ENCODE measurements at places on chromosomes 4 and X.

DNA sequence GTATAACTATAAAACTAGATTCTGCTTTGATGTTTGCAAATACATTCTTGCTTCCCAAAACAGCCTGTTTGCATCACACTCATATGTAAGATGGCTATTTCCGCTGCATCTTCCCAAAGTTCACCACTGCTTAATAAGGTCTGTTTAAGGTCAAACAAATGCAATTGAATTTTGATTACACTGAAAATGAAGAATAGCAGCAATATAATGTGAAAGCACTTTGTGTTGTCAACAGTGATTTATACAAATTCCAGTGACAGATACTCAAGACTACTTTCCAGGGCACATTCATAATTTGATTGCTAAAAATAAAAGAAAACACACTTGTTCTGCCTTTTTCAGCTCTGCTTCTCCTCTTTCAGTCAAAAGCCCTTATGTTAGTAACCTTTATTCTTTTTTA is 8.1 kb upstream of the PGAM4 start:
- no peak for DNase-seq

- no peak for DNase-seq
Measured at GRCh38 chr4:188130355-188130754, 8.9 kb upstream of the TRIML1 start.

DNA sequence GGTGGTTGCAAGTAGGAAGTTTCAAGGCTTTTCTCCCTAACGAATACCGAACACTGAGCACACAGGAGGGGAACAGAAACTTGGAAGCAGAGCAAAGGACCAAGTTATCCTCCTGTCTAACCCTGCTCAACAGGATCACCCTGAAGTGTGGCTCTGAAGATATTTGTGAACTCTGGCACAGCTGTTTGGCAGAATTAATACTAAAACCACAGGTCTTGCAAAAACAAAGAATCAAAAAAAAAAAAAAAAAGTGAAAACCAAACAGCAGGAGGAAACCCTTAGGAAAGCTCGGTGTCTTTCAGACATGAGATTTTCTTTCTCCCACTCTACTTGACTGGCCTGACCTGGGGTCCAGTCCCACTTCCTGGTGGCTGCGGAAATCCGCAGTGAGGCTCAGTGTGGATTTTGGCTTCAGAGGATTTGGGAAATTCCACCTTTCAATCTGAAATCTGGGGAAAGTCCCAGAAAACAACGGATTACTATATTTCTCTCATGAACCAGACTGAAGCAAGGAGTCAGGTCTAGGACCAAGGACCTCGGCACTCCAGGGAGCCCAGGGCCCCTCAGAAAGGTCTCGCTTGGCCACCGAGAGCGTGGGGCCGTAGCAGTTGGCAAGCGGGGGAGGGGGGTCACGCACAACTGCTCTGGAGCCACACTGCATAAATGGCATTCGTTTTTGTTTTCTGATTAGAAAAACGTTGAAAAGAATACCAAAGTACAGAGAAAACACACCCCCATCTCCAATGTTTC is 867 bp downstream of the TIFA start:
- DNase-seq: peak; percentile 10

DNA sequence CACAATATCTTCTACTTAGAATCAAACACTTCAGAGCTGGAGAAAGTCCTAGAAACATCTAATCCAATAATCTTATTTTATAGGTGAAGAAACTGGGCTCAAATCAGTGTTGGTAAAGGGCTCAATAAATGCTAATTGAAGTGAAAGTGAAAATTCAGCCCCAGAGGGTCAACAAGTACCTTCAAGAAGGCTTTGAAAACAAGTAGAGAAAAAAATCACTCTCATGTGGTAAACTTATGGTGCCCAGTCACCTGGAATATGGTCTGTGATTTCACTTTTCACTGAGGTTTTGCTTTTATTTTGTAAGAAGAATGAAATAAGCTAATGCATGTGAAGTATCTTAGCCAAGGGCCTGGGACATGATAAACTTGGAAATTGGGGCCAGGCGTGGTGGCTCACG is 29.1 kb upstream of the EIF4E start:
- no peak for DNase-seq

- no peak for DNase-seq
Measured at GRCh38 chr4:145921231-145921630, 17.4 kb downstream of the ZNF827 start.
